Right forelimb (tissue), 1 donor: ENCODE measurements at places on chromosomes 1 and 21.

DNA sequence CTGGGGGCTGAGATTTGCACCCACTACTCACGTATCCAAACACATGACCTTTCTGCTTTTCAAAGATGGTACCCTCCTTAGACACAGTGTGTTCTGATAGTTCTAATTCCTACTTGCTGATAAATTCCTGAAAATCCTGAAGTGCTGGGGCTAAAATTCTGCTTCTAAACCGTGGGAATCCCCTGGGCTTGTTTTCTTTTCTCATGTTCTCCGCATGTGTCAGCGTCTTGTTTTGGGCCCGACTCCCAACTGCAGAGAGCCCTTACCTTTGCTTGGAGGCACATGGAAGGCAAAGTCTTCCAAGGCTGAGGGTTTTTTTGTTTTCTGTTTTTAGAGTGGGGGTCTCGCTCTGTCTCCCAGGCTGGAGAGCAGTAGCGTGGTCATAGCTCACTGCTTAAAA is 27.2 kb downstream of the PSMG1 start:
- no peak for DNase-seq

- DNase-seq = no peak
These were observed 52.0 kb upstream of the TINAGL1 start for GRCh38 chr1:31524186-31524901.

- no peak for DNase-seq
These were observed 9.5 kb upstream of the TMEM39B start for GRCh38 chr1:32063261-32063681.

GRCh38 chr1:221356693-221357092 is 385.2 kb downstream of the DUSP10 start:
- no peak for DNase-seq

GRCh38 chr21:45085700-45086099 is 11.3 kb downstream of the ADARB1 start:
- no peak for DNase-seq

- no peak for DNase-seq
These were observed 4.2 kb downstream of the HIVEP3 start for GRCh38 chr1:41914516-41914915.

DNA sequence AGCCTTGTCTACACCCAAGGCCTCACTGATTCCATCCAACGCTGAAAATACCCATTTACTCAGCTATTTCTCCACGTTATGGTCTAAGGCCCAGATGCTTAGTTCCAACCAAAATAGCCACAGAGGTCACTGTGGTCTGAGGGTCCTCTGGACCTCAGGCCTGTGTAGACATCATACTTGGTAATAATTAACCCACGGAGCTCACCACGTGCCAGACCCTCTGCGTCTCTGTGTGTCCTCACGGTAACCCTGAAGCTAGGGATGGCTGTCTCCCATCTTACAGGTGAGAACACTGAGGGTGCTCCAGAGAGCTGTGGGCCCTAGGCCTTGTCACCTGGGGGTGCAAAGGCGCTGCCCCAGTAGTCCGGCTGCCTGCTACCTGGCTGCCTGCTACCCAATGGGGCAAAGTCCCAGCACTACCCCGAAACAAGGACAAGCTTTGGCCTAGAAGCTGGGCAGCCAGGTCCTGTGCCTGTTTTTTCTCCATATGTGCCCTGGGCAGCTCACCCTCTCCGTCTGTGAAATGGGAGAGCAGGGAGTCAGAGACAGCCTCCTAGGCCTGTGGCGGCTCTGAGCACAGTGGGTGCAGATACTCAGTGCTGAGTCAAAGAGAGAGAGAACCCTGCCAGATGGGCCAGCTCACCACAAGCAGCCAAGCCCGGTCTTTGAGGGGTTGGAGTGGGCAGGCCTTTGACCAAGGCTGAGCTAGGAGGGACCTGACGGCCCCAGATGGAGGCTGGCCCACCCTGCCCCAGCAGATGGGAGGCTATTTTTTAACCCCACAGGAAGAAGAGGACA is 17.0 kb upstream of the RUNX3 start:
- DNase-seq = no peak

GRCh38 chr1:154962156-154962749 is 671 bp upstream of the PYGO2 start:
- DNase-seq = no peak

DNA sequence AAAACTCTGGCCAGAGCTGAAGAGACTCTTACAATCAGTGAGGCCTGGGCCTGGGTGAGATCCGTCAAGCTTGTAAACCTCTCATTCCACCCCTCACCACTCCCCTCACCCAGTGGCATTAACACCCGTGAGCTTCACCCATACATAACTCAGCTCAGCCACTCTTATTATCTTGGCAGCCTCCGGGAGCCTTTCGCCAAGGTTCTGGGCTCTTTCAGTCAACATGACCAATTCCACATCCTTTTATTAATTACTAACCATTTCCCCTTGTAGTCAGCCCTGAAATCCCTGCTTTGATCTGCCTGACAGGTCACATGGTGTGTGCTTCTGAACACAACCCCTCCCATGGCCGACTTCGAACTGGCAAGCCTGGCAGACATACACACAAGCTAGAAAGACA is 134.8 kb downstream of the SETD4 start:
- DNase-seq = peak; percentile 50

DNA sequence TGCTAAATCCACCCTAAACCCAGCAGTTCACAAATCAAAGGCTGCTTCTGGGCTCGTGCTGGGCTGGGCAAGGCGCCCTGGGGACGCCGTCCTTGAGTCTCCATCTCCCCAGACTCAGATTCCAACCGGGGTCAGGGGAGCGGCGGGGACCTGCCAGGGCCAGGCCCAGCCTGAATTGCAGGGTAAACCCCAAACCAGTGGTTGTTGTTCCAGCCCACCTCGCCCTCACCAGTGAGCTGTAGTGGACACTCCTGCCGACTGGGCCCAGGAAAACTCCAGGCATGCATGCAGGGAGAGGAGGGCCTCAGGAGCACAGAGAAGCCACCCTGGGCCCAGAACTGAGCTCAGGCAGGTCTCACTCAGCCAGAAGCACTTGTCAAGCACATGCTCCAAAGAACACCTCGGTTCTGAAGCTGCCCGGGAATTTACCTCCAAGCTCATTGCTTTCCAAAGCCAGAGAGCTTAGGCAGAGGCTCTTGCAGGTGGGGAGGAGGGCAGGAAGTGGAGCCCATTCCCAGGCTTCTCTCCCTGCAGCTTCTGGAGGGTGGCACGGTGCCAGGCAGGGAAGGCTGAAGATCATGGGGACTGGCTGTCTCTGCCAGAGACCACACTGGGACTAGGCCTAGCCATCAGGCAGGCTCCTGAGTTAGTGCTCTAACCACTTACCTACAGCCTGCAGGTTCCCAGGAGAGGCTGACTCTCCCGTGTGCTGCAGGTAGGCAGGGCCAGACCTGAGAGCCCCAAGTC is 437.0 kb downstream of the MATN1 start:
- no peak for DNase-seq

DNA sequence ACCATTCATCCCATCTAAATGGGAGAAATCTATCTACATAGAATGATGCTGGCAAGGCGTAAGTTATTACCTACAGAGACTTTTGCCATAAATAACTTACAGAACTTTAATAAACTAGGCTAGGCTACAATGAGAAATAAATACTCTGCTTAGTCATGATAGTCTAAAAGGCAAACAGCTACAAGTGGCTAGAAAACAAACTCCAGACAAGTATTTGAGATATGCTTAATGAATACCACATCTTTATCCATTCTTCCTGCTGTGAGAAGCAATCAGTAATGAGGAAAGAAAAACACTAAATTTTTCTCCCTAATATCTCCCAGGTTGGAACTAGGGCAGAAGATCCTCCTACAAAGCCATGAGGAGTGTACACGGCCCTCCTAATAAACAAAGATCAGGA is 187.0 kb upstream of the OLFM3 start:
- DNase-seq = no peak

DNA sequence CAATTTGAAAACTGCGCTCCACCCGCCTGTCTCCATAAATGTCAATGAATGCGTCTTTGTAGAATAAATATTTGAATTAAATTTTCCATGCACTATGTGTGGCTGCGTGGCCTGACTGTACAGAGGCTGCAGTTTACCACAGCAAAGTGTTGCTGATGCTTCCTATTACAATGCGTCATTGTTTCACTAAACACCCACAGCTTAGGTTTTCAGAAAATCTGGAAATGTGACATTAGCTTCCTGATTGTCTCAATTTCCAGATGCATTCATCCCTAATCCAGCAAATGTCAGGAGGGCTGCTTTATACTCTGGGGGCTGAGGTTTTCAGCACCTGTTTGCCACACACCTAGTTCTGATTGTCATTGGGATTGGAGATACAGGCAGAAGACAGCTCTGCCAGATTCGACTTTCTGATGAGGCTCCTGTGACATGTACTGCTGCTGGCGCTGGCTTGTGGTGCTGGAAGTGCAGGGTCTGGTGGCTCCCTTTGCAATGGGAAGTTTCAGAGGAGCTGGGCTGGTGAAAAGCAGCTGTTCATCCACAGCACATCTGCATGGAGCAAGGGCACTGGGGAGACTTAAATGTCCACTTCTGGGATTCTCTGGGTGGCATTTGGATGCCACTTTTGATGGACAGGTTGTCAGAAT is 40.0 kb downstream of the URB2 start:
- DNase-seq = no peak

- DNase-seq = no peak
These were observed 32.8 kb upstream of the COX20 start for GRCh38 chr1:244802556-244803239.
